Activated T-helper 2 cell treated with anti-CD3 and anti-CD28 coated beads, Interferon-gamma antibody, Interleukin-2, Interleukin-4, amounts not matched to agents 10 μg/mL and 5 μg/mL and 100 μg/mL, durations not matched to agents 14 hours and 24 hours and 36 hours (primary cell): ENCODE measurements at places on chromosomes 7 and 10.

DNA sequence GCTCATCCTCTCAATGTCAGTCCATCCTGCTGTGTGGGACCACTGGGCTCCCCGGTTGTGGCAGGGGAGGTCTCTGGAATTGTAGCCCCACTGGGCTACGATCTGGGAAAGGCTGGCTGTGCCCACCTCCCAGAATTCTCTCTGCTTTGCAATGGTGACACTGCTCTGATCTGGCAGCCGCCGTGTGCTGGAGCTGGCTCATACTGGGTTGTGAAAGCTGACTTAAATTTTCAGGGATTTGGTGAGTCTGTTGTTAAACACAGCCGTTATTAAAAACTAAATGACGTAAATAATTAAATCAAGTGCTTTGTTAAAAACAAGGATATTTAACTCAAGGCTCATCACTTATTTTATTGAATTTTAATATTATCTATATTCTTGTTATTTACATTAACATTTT, 160.0 kb downstream of the TAX1BP1 start:
- no peak for DNase-seq

GRCh38 chr10:60409202-60409601, 19.5 kb upstream of the ANK3 start:
- no peak for DNase-seq

GRCh38 chr7:123433665-123434064, 100.7 kb downstream of the IQUB start:
- no peak for DNase-seq

- no peak for DNase-seq
Observed at GRCh38 chr10:72122221-72122620, 33.9 kb upstream of the SPOCK2 start.

GRCh38 chr7:104137971-104138370, 69.8 kb downstream of the ORC5 start:
- DNase-seq, result no peak

DNA sequence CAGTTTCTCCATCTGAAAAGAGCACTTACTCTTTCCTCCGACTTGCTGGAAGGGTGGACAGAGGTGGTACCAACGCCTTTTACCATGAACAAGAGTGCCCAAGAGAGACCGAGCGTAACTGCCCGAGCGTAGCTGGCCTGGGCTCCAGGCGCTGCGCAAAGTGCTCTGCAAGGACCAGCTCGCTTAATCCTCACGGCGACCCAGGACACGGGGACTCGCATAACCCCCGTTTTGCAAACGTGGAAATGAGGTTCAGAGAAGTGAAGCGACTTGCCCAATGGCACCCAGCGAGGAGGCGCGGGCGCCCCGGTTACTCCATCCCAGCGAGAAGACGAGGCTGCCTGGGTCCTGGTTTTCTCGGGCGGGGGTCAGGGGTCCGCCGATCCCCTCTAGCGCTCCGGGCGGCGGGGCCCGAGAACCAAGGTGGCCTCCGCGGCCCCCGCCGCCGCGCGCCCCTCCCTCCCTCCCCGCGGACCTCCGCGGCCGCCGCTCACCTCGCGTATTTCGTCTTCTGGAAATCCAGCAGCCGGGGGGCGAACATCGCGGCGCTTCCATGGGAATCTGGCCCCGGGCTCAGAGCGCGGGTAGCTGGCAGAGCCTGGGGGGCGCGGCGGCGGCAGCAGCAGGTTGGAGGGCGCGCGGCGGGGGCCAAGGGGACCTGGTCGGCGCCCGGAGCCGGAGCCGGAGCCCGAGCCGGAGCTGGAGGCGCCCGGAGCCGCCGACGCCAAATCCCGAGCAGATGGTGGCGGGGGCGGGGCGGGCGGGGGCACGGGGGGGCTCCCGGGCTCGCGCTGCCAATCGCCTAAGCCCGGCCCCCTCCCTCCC, at the start of gene MMD2:
TSS of gene MMD2 (minus strand) at position 711 of the 825 bp plus-strand sequence. CDS start at position 541, 170 bp downstream.
- no peak for DNase-seq

- no peak for DNase-seq
Observed at GRCh38 chr10:119896937-119897770, 4.6 kb downstream of the SEC23IP start.

- DNase-seq, result no peak
Observed at GRCh38 chr7:81533931-81534330, 235.9 kb downstream of the HGF start.

GRCh38 chr7:47031786-47032535, 550.0 kb downstream of the TNS3 start:
- DNase-seq, result no peak

- no peak for DNase-seq
Observed at GRCh38 chr10:74738542-74738941, 87.9 kb upstream of the KAT6B start.

DNA sequence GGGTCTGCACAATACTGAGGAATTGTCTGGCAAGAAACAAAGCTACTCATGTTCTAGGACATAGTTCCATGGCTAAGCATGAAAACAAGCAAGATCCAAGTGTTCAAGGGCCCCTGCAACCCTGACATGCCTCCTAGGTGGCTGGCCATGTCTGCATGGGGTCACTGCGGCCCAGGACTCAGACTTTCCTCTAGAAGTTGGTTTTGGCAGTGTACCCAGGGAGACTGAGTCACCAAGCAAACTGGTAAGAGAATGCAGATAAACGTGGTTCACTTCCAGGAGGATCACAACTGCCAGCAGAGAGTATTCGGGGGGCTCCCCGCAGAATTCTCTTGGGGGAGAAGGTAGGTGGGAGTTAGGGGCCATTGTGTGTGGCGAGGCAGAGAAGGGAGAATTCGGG, 7.4 kb upstream of the PFKFB3 start:
- no peak for DNase-seq

DNA sequence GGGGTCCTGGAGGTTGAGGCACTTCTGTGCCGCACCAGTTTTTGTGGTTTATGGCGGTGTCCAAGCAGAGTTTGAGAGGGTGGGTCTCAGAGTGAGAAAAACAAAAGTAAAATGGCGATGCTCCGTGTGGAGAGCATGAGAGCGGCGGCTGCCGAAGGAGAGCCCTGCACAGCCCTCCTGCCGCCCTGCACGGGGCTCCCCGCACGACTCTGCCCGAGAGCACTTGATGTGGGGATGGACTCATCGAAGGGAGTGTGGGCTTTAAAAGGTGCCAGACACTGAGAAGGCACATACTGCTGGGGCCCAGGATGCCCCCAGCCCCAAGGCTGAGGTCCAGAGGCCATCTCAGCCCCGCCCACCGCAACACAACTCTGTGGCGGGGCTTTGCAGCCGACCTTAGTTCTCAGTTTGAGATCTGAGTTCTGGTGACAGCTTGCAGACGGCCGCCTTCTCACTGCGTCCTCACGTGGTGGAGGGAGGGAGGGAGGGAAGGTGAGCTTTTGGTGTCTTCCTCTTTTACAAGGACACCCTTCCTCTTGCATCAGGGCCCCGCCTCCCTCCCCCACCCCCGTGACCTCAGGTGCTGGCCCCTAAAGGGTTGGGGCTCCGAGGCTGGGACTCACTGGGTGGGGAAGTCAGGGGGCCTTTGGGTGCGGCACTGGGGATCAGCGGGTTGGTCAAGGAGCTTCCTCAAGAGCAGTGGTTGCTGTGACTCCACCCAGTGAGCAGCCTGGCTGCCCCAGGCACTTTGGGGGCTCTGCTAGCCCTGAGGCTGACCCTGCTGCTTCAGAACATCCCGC, 69.1 kb downstream of the NKX6-2 start:
- no peak for DNase-seq

DNA sequence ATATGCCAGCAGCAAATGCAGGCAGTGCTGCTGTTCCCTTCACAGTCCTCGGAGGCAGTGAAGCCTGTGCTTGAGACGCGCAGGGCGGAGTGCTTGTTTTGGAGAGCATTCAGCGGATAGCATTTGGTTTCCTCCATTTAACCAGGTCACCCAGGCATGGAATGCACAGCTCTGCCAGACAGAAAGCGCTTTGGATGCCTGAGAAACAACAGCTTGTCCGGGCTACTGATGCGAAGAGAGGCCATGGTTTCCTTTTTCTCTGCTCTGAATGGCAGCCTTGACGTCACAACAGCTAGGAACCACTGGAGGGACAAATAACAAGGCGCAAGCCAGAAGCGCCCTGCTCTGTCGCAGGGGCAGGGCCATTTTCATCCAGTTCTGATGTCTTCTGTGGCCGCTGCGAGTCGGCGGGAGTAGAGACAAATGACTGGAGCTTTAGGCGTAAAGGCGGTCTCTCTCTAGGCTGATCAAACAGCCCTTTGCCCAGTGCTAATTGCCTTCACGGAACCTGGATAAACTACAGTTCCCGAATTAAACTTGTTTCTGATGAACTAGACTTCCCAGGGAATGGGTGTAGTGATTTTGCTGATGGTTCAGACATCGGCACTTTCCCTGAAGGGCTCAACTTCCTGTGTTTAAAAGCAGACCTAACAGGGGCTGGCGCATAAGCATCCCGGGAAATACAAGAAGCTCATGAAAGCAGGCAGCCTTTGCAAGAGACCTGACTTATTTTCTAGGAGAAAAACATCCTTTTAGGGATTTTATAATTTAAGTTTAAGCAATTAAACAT, 187.6 kb upstream of the KLF14 start:
- no peak for DNase-seq

- no peak for DNase-seq
Observed at GRCh38 chr7:80967917-80968297, 49.1 kb upstream of the SEMA3C start.

- DNase-seq, result no peak
Observed at GRCh38 chr10:97525086-97525485, 26.4 kb downstream of the UBTD1 start.

DNA sequence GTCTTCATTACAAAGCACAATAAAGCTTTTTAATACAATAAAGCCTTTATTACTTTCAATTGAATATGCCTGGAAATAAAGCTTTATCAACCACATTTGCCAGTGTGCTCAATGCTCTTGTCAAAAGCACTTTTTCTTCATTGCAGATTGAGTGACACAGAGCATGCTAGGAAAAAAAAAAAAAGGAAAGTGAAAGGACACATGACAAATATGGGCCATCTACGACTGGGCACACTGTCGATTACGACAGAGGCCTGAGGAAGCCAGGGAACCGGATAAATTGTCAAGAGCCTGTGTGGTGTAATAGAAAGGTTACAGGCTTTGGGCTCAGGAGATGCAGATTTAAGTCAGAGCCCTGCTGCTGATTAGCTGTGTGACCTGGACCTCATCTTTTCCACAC, 84.8 kb upstream of the LRGUK start:
- DNase-seq, result no peak

DNA sequence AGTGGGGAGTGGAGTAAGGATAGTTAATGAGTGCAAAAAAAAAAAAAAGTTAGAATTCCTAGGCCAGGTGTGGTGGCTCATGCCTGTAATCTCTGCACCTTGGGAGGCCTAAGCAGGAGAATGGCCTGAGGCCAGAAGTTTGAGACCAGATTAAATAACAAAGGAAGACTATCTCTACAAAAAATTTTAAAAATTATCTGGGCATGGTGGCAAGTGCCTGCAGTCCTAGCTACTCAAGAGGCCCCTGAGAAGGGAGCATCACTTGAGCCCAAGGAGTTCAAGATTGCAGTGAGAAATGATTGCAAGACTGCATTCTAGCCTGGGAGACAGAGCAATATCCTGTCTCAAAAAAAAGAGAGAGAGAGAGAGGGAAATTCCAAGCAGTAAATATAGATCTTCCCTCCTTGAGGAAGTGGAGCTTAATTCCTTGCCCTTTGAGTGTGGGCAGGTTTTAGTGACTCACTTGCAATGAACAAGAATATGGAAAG, 19.5 kb upstream of the CSTF2T start:
- no peak for DNase-seq

GRCh38 chr10:128009372-128010126, 102.6 kb downstream of the PTPRE start:
- no peak for DNase-seq

- DNase-seq, result no peak
Observed at GRCh38 chr7:27214239-27214950, 14.5 kb upstream of the HOXA13 start.

DNA sequence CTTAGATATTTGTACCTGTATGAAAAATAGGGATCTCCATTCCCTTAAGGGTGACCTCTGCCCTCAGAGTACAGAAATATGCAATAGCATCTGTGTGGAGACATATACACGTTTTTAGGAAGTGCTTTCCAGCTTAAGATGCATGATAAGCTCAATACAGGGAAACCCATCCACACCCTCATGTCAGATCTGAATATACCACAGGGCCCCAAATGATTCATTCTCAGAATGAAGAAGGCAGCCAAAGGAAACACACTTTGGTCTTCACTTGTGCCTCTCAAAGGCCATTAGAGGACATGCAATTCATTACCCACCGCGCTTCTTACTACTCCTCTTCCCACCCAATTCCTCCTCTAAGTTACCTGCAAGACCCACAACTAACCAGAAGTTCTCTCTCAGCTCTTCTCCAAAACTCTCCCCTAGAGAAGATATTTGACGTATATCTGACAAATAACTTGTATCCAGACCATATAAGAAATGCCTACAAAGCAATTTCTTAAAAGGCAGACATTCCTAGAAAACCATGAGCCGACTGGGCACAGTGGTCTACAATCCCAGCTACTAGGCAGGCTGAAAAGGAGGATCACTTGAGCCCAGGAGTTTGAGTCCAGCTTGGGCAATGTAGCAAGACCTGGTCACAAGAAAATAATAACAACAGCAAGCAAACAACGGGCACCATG, 103.0 kb downstream of the OAT start:
- no peak for DNase-seq

GRCh38 chr10:125133696-125134482, 26.5 kb downstream of the CTBP2 start:
- DNase-seq, result no peak

DNA sequence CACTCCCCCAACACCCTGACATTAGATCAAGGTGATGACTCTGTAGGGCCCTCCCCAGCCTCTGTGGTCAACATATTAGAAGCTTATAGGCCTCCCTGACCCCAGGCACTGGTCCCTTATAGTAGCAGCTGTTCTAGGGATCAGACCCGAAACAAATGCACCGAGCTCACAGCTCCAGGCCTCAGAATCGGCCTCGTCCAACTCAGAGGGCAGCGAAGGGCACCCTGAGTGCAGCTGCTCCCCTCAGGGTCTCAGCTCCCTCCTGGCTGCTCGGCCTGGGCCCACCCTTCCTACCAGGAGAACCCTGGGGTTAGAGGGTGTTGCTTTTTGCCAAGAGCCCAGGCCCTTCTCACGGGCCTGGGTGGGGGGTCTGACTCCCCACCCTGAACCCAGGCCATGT, 5.0 kb downstream of the ECHS1 start:
- DNase-seq, result no peak

- DNase-seq, result no peak
Observed at GRCh38 chr7:158948376-158948775, 92.0 kb downstream of the DYNC2I1 start.

GRCh38 chr10:34187201-34187600, 627.9 kb downstream of the PARD3 start:
- DNase-seq, result no peak

DNA sequence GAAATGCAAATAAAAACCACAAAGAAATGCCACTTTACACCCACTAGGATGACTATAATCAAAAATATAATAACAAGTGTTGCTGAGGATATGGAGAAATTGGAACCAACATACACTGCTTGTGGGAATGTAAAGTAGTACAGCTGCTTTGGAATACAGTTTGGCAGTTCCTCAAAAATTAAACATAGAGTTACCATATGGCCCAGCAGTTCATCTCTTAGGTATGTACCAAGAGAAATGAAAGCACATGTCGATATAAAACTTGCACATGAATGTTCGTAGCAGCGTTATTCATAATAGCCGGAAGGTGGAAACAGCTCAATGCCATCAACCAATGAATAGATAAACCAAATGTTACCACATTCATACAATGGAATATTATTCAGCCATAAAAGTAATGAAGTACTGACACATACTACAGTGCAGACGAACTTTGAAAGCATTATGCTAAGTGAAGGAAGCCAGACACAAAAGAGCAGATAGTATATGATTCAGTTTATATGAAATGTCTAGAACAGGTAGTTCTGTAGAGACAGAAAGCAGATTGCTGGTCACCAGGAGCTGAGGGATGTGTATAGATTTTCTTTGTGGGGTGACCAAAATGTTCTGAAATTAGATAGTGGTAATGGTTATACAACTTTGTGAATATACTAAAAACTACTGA, 12.4 kb downstream of the BCAP29 start:
- DNase-seq, result no peak
